Occipital lobe (tissue), 3 donors: ENCODE measurements at places on chromosomes 6 and 20.

- no peak for DNase-seq
These were observed 59.6 kb downstream of the NCOA7 start for GRCh38 chr6:125850361-125850760.

DNA sequence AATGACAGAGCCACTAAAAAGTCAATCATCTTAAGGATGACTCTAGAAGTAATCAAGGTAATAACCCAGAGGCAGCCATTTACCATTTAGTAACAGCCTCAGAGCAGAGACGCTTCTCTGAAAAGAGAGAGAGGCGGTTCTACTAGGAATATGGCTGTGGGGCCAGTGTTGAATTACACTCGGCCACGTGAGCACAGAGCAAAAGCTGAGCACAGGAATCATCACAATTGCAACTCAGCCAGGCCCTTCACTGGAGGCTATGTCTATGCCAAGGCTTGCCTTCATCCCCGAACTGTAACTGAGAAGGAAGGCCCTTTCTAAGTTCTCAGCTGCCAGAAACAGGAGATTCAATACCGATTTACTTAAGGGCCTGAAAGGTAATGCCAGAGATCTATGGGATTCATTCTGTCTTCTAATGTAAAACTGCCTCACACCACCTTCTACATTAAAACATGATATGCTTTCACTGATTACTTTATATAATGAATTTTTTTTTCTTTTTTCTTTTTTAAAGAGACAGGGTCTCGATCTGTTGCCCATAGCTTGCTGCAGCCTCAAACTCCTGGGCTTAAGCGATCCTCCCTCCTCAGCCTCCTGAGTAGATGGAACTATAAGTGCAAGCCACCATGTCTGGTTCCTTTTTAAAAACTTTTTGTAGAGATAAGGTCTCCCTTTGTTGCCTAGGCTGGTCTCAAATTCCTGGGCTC lies 67.6 kb downstream of the NUDT3 start:
- DNase-seq = no peak

- DNase-seq = no peak
These were observed 224.8 kb upstream of the MARCKS start for GRCh38 chr6:113632220-113632864.

DNA sequence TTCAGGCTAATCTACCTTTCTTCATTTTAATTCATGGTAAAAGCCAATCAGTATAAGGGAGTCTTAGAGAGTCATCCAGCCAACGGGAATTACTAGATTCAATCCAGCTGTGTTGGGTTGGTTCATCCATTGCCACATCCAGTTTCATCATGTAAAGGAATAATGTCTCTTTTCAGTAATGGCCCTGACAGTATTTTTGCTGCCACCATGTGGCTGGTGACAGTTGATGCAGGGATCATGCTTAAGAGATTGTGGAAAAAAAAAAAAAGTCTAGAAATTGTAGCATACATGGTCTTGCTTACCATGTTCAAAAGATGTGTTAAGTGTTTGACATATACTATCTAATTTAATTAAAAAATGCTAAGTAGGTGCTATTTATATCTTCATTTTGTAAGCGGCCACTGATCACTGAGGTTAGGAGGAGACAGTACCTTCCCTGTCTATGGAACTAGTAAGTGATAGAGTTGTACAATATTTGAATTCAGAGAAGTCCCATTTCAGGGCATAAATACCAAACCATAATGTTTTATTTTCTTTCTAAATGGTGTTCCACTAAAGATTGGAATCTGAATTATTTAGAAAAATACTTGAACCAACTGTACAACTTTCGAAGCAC lies 135.9 kb downstream of the KHDRBS2 start:
- no peak for DNase-seq

DNA sequence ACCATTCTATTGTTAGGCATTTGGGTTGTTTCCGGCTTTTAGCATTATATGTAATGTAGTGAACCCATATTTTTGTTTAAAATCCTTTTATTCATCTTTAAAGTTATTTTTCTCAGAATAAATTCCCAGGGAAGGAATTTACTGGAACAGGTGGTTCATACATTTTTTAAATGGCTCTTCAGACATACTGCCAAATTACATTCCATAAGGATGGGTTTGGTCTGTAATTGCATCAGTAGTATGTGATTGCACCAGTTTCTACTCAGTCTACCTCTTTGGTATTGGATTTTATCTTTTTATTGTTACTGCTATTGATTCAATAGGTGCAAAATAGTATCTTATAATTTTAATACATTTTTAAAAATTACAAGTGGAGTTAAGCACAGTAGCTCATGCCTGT lies 27.2 kb downstream of the BRPF3 start:
- no peak for DNase-seq

GRCh38 chr6:145583753-145584152 lies 151.6 kb downstream of the EPM2A start:
- DNase-seq = no peak

GRCh38 chr6:12324099-12324498 lies 33.9 kb downstream of the EDN1 start:
- no peak for DNase-seq

GRCh38 chr6:22106961-22107360 lies 189.9 kb downstream of the PRL start:
- DNase-seq = no peak

- DNase-seq = no peak
These were observed 1133.3 kb upstream of the ADGRB3 start for GRCh38 chr6:67501755-67502154.

GRCh38 chr6:92779746-92780145 lies 639.6 kb downstream of the EPHA7 start:
- no peak for DNase-seq

DNA sequence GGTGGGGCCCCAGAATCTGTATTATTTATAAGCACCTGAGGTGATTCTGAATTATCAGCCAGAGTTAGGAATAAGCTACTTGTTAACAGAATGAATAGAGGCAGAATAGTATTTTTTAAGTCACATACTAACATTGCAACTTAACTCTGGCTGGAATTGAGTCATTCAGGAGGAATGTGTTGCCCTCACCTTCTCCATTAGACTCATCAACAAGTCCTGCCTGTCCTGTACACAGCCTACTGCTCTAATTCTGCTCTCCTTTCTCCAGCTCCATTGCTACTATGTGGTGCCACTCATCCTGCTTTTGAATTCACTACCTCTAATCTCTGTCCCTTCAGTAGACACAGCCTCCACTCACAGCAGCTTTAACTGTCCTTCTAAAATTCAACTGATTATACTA lies 669.4 kb downstream of the DHX35 start:
- no peak for DNase-seq

DNA sequence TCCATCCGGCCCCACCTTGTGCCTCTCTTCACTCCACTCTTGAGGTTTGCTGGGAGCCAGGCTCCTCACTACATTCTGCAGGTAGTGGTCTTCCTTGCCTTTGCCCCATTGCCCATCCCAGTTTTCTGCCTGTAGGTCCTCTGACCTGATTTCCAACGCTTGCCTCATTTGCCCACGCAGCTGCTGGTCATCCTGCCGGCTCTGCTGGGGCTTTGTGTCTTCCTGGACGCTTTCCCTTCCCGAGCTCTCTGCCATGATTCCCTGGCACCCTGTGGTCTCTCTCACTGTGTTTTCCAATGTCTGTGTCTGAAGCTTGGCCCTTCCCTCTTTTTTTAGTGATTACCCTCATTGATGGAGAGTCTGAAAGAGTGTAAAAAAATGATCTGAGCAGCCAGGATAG lies 451.6 kb downstream of the UTRN start:
- DNase-seq = no peak

GRCh38 chr6:162854734-162855191 lies 127.0 kb downstream of the PACRG start:
- DNase-seq = no peak

- no peak for DNase-seq
These were observed 70.5 kb downstream of the MOXD1 start for GRCh38 chr6:132330759-132331158.
